NCI-H2171 (cell line): ENCODE measurements at places on chromosomes 3 and 15.

DNA sequence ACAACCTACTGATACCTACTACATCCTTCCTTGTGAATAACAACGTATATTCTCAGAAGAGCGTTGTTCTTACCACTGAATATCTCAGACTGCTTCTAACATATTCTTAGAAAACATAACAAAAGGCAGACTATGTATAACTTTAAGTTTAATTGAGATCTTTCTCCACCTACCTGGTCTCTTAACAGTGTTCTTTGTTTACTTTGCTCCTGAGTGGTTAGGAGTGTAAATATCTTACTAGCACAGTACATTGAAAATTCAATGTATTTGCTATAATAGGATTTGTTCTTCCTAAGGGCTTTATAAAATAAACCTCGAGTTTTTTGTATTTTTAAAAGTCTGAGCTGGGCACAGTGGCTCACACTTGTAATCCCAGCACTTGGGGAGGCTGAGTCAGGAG is 7.9 kb upstream of the BLM start:
- DNase-seq = no peak

DNA sequence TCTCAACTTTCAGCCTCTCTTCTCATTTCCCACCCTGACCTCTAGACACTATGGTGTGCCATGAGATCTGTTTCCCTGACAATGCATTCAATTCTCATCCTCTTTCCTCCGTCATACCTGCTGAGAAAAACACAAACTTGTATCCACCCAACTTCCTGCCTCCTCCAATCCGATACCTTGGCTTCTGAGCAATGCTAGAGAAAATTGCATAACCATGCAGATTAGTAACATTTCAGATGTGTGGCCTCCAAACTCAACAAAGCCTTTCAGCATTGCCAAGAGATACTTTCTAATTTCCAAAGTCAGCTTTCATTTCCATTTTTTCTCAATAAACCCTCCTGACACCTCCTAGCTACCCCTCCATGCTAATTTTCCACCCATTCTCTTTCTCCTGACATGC is 88.5 kb downstream of the MINAR1 start:
- no peak for DNase-seq

DNA sequence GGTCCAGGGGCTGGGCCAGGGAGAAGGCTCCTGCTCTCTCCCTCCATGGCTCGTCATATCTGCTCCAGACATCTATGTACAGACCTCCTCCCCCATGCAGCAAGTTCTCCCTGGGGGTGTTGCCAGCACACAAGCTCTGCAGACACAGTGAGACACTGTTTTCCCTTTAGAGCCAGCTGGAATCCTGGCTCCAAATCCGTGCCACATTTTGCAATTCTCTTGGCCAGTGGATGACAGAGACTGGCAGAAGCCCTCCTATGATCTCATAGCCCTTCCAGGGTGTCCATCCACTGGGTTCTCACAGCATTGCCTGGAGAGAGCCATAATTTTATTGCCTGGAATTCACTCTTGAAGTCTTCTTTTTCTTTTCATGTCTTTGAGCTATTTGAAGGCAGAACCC is 203.9 kb downstream of the TLE3 start:
- DNase-seq = no peak

DNA sequence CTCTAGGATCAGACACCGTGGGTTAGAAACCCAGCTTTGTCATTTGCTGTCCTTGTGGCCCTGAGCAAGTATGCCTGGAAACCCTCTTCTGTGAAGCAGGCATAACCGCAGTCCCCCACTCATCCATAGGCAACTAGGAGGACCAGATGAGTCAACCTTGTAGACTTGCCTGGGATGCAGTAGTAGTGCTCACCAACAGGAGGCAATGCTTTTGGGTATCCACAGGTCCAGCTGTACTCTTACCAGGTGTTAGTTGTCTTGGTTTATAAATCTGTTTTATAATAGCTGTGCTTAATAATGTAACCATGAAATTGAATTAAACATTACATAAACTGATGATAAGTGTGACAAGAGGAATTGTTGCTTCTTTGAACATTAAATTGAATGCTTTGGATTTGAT is 389.3 kb downstream of the IL20RB start:
- DNase-seq = no peak

DNA sequence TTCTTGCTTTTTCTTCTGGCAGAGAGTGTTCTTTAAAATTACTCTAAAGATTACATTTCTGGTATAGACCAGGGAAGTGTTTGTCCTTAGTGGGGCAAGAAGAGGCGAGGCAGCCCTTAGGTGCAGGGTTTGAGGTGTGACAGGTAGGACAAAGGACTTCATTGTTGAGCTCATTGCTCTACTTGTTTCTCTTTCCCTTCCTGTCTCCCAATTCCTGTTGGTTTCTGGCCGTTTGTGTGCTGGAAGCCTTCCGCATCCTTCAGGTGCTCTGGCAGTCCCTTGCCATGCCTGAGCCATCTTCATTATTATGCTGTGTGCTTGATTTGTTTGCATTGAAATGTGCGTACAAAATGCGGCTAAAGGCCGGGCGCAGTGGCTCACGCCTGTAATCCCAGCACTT is 85.1 kb downstream of the CCK start:
- no peak for DNase-seq

DNA sequence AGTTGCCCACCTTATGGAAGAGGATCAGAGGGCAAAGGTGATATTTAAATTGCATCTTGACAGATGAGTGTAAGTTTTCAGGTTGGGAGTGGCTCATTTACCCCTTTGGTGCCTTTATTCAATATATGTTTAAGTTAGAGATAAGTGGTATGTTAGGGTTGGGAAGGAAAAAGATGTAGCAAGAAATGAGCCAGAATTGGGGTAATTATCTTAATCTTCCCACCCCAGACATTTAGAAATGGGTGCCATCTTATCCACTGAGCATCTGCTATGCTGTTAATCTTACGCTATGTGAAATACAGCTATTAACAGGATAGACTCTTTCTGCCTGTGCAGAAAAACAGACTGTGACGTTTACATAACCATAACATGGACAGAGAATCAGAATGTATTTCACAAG is 6.3 kb downstream of the CMTM7 start:
- DNase-seq = no peak

DNA sequence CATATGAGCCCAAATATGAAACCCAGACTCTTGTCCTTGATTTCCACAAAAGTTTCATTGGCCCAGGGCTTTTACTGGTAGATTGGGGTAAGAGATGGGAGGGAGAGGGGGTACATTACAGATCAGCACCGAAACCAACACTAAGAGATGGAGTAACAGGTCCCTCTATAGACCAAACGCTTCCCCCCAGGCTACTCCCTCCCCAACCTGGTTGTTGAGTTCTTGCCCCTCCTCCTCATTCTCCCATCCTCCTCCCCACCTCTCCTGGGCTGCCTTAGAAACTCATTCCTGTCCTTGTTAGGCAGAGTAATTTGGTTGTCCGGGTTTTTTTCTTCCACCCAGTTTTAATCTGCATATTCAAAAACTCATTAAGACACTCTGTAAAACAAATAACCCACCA is 74.1 kb downstream of the MESD start:
- no peak for DNase-seq

DNA sequence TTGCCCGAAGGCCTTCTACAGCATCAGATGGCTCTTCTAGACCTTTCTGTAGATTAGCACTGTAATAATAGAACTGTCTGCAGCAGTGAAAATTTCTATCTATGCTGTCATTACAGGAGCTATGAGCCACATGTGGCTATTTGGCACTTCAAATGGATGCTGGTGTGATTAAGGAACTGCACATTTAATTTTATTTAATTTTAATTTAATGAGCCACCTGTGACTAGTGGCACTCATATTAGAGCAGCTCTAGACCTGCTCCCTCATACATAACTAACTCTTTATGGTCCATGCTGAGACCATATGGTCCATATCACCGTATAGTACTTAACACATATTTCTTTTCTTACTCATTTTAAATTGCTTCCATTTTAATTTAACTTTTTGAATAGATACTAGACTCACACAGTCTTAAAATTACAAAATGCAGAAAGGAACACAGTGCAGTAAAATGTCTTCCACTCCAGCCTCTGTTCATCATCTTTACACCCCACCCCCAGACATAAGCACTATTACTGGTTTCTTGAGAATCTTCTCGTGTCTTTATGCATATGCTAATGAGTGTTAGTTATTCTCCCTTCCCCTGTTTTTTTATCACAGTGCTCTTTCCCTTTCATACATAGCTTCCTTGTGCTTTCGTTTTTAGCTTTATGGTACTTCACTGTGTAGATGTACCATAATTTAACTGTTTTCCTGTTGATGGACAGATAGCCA is 9.6 kb downstream of the LSM3 start:
- DNase-seq = no peak

- DNase-seq = no peak
Measured at GRCh38 chr3:176562331-176562730, 635.0 kb downstream of the TBL1XR1 start.

DNA sequence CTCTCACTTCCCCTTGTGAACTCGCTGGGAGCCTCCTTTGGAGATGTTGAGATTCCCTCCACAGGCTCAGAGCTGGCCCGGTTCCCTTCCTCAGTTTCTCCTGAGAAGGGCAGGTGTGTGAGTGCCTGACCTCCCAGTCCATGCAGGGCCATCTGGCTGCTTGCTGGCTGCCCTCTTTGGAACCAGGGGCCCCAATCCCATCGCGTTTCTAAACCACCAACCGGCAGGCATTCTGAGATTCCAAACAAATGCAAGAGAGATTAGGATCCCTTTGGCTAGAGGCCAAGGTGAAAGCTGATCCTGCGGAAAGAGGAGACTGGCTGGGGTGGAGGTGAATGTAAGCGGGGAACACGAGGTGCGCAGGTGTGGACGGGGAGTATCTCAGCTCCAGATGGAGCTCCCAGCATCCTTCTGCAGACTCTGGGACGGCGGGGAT is 2.9 kb upstream of the PRRT3 start:
- DNase-seq = peak; percentile 82
